ENCODE measurements at places on chromosomes 16 and 17.

- DNase-seq: no peak
Observed at GRCh38 chr16:63289834-63290460, 1253.7 kb upstream of the CDH8 start.

DNA sequence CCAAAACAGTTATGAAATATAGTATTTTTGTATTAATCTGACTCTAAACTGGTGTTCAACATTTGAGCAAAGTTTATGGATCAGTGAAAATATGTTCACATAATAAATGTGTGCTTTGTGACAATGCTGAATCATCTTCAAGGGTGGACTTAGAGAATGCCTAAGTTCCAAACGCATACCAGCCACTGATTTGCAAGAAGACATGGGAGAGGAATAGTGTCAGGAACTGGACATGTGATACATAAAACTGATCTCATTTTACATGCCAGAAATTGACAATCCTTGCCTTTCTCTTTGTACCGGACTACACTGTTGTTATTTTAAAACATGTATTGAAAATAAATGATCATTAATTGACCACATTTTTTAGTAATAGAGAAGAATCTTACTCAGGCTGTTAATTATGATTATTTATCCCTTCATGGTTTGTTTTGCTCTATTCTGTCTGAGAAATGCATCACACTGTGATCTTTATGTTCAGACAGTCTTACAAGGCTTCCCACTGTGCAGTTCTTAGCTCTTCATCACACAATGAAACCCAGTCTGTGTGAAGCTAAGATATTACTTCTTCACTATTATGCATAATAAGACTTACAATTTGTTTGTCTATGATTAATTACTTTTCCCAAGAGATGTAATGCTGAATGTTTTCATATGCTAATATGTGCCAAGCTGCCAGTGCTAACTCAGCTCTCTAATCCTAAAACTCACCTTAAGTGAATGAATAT lies 1180.6 kb upstream of the CDH8 start:
- no peak for DNase-seq

GRCh38 chr17:27241346-27241946 lies 52.5 kb upstream of the WSB1 start:
- no peak for DNase-seq

- DNase-seq: no peak
Observed at GRCh38 chr17:74893936-74894671, 671 bp upstream of the FADS6 start.

GRCh38 chr16:87342978-87343752 lies 26.0 kb upstream of the C16orf95 start:
- DNase-seq: no peak

- DNase-seq: no peak
Observed at GRCh38 chr16:2585651-2586081, 47.8 kb downstream of the PDPK1 start.

DNA sequence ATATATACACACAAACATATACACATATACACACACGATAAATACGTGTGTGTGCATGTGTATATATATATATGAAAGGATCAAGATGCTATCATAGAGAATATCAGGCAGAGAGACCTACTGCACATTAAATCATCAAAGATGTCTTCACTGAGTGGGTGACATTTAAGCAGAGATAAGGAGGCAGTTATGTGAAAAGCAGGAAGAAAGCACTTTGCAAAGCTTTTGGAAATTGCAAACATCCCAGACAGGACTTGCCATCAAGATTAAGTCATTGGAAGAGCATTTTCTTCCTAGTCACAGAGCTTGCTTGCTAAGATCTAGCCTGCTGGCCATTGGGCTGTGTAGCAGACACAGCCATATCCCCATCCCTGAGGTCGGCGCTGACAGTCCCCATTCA lies 56.4 kb downstream of the VAT1L start:
- DNase-seq: no peak

DNA sequence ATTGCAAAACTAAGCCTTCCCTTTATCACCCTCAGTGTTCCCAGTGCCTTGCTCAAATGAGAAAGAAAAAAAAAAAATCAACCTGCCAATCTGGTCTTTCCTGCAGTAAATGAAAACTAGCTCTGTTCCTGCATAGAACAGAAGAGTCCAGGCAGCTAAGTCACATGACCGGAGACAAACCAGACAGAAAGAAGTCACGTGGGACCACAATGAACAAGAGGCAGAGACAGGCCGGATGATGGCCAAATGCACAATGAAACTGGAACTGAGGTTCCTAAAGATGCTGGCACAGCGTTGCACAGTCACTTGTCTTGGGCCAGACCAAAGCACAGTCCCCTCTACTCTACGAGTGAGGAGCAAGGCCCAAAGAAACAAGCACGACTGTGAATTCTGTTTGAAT lies 172.5 kb downstream of the GRIN2A start:
- DNase-seq: no peak

DNA sequence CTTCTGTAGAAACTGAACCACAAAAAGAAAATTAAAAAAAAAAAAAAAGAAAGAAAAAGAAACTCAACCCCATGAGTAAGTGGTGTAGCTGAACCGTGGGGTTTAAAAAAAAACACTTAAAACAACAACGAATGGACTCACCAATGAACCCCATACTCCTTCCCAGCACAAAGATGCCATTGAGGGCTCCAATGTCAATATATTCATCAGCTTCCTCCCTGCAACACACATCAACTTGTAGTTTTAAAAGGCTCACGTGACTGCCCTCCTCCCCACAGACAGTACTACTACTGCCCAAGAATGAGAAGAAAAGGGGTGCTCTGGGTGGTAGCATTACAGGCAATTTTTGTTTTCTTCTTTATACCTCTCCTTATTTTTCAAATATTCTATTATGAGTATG lies 3.3 kb upstream of the KLHL11 start:
- DNase-seq: no peak

GRCh38 chr16:57163842-57164241 lies 22.0 kb downstream of the PSME3IP1 start:
- no peak for DNase-seq

DNA sequence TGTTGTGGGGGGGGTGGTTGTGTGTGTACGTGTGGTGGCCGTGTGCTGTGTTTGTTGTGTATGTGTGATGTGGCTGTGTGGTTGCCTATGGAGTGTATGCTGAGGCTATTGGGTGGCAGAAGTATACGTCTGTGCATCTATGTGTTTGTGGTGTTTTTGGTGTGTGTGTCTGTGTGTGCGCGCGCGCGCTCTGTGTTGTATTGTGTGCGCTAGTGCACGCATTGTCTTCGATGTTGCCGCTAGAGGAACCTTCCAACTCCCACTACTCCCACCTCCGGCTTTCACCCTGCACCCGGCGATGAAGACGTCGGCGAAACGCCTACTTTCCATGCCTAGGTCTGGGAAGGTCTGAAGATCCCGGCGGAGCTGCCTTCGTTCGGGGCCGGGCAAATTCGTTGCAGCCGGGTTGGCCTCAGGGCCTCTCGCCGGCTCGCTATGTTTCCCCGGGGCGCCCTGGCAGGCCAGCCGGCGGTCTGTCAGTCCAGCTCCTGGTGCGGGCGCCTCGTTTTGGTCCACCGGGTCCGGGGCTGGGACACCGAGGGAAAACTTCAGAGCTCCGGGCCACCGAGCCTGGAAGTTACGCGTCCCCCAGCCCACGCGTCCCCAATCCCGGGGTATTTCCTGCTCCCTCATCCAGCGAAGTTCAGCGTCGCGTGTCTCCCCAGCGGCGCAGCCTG lies 5.2 kb upstream of the DLX4 start:
- DNase-seq: no peak

GRCh38 chr17:57234061-57234738 lies 22.1 kb upstream of the MSI2 start:
- DNase-seq: no peak

- no peak for DNase-seq
Observed at GRCh38 chr16:11626657-11627291, 40.1 kb upstream of the LITAF start.
